ENCODE measurements at places on chromosomes 2 and 18. TPM values are rescaled to one million over a fixed set of nuclear protein-coding genes. Genes with fewer than 3 reads are reported as not detected.

- DNase-seq: no peak
- no peaks in the 10 kb centered on the region for H3K27me3 ChIP-seq
- no peak overlapping the region for H3K4me3 ChIP-seq
- peaks cover 4% of the 10 kb centered on the region for H3K36me3 ChIP-seq
- H3K27ac ChIP-seq: no peak overlapping the region
These were observed 193.9 kb downstream of the NBAS start for GRCh38 chr2:15367205-15367604.

Gene CFAP65
- total RNA-seq: not detected

DNA sequence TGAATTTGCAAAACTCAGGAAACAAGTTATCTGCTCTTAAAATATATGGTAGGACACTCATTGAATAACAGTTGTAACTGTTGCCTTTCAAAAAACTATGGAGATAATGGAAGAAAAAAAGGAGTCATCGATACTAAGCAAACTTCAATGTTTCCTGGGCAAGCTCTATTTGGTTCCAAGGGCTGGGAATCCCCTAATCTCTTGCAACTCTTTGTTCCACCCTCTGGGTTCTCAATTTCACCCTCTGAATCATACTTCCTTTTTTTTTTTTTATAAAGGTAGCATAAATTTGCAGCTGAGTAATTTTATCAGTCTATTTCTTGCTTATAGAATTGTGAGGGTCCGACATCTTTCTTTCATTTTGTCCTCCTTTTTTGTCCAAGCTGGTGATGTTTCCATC lies 36.7 kb downstream of the SLC9A4 start:
- H3K4me1 ChIP-seq: peaks cover 8% of the 10 kb centered on the region
- no peak for DNase-seq
- no peak overlapping the region for H3K4me3 ChIP-seq
- H3K27ac ChIP-seq: no peak overlapping the region

- no peaks in the 10 kb centered on the region for H3K27me3 ChIP-seq
- H3K27ac ChIP-seq: no peak overlapping the region
- DNase-seq: no peak
- H3K4me1 ChIP-seq: no peaks in the 10 kb centered on the region
These were observed 28.6 kb downstream of the PCBP1 start for GRCh38 chr2:70115646-70116442.

Gene SPATA3
- total RNA-seq: not detected

DNA sequence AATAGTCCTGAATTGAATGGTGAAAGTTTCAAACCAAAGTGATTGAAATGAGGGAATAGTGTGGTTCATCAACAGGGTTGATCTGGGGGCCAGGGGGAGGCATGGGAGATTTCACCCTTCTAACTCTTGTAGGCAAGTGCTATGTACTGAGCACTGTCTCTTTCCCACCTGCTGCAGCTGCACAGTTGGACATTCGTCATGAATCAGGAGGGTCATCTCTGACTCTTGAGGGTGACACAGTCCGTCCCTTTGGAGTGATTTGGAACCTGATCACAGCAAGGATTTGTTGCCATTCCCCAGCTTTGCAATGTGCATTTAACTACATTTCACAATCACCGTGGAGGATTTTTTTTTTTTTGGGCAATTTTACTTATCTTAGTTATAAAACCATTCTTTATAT lies 224.6 kb downstream of the PHLPP1 start:
- no peaks in the 10 kb centered on the region for H3K36me3 ChIP-seq
- no peaks in the 10 kb centered on the region for H3K27me3 ChIP-seq
- no peak overlapping the region for H3K4me3 ChIP-seq
- H3K4me1 ChIP-seq: peaks cover 5% of the 10 kb centered on the region
- no peak overlapping the region for H3K27ac ChIP-seq

Gene PDE11A
- total RNA-seq: 5.8 TPM

Gene MYOM1
- 21.0 TPM for total RNA-seq

Data from sigmoid colon (tissue), 7 donors.